Fibroblast of skin of scalp (primary cell): ENCODE measurements at places on chromosomes 7 and 10.

- no peak for DNase-seq
These were observed 55.5 kb upstream of the FIGNL1 start for GRCh38 chr7:50505553-50506210.

DNA sequence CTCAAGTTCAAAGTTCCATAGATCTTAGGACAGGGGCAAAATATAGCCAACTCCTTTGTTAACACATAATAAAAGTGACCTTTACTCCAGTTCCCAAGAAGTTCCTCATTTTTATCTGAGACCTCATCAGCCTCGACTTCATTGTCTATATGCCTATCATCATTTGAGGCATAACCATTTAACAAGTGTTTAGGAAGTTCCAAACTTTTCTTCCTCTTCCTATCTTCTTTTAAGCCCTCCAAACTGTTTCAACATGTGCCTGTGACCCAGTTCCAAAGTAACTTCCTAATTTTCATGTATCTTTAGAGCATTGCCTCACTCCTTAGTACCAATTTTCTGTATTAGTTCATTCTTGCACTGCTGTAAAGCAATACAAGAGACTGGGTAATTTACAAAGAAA lies 569.1 kb downstream of the ANKRD7 start:
- no peak for DNase-seq

- DNase-seq: no peak
These were observed 2.4 kb upstream of the ST7 start for GRCh38 chr7:116950889-116951351.

DNA sequence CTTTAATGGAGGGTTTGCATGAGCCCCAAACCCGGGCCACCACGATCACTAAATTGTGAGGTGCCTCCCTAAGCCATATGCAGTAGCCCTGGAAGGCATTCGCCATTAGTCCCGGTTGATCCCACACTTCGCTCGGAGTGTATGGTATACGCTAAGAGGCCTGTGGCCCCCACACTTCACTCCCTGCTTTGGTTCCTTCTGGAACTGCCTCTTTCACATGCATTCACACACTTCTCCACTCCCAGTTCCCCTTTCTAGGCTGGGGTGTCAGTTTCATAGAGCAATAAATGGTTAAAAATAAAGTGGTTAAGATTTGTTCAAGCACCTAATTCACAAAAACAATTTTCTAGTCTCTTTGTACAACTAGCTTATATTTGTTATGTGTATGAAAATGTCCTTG lies 212.1 kb upstream of the KCND2 start:
- no peak for DNase-seq

GRCh38 chr10:96259150-96259549 lies 12.2 kb downstream of the BLNK start:
- no peak for DNase-seq

DNA sequence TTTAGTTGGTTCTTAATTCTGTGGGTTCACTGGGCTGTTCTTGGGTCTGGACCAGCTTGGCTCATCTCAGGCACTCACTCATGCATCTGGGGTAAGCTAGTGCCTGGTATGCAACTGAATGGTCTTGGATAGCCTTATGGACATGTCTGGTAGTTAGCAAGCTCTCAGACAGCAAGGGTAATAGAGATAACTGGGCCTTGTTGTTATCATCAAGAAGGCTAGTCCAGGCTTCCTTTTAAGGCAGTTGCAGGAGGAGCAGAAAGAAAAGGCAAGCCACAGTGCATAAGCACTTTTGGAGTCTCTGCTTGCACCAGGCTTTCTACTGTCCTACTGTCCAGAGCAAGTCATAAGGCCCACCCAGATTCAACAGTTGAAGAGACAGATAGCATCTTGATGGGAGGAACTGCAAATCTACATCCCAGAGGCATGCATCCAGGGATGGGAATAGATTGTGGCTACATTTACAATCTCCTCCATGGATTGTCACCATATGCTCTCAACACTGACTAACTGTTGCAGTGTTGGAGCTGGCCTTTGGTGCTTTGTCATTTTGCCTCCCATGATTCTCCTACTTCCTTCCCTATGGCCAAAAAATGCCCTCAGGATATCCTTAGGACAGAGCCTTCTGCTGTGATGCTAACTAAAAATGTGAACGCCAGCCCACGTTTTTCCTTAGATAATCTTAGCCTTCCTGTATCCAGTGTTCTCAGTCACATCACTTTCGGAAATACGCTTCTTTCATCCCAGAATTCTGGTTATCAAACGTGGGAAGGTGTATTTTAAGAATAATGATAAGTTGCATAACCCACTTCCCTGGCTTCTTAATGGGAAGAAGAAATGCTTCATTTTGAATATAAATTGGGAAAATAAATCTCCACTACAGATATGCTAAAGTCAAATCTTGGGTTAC lies 3.6 kb downstream of the GIMAP4 start:
- DNase-seq: no peak

DNA sequence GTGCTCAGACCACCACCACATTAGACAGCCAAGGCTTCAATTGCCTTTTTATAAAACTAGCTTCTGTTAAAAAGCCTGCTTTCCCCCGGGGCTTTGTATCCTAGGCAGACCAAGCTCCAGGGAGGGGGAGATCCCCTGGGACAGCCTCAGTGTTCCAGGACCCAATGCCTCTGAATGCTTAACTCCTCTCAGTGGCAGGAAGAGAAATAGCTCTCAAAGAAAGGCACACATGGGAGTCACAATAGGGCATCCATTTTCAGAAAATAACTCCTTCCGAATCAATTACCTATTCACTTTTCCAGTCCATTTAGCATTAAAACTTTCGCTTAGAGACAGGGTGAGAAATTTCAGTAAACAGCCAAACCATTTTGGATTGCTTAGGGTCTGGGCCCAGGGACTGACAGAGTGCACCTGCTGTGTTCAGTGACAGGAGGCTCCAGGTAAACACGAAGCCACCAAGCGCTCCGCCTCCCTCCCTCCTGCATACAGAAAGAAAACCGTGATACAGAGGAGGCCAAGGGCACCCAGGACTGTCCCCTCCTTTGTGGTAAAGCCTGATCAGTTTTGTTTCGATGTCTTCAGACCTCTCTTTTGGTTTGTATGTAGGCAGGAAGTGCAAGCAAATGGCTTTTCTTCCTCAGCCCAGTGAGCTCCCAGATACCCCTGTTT lies 599.7 kb downstream of the KCNMA1 start:
- no peak for DNase-seq

GRCh38 chr10:108348215-108348614 lies 1183.7 kb upstream of the SORCS1 start:
- DNase-seq: no peak
